ENCODE measurements at places on chromosomes 6 and 20.

DNA sequence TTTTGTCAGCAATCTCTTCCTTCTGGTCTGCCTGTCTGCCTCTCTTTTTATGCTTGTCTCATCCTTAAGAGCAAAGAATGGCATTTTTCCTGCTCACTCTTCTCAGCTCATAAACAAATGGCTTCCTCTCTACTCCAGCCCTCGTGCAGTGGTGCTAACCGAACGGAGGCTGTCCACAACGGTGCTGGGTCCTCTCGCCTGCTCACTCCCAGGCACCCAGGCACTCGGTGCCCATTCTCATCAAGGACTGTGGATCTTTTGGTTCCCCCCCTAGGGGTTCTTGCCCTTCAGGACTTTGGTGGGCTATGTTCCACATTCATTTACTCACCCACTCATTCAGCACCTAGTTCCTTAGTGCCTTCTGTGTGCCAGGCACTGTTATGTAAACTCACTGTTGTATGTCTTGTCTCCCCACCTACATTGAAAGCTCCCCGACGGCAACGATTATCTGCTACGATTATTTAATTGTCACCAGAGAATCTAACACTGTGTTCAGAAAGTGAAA is 113.9 kb downstream of the FYN start:
- DNase-seq = peak; percentile 46

DNA sequence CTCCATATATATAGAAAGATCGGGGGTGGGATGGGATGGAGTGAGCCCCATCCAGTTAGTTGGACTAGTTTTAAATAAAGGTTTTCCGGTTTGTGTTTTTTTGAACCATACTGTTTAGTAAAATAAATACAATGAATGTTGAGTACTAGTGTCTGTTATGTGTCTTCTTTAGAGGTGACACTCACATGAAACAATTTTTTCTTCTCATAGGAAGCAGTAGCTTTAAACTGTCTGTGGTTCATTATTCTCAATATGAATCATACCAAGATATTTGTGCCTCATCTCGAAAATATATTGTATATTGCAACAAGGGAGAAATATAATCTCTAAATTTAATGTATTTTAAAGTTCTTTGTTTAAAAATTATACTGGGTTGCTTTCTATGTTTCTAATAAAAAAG is 33.4 kb downstream of the HSF2 start:
- no peak for DNase-seq

DNA sequence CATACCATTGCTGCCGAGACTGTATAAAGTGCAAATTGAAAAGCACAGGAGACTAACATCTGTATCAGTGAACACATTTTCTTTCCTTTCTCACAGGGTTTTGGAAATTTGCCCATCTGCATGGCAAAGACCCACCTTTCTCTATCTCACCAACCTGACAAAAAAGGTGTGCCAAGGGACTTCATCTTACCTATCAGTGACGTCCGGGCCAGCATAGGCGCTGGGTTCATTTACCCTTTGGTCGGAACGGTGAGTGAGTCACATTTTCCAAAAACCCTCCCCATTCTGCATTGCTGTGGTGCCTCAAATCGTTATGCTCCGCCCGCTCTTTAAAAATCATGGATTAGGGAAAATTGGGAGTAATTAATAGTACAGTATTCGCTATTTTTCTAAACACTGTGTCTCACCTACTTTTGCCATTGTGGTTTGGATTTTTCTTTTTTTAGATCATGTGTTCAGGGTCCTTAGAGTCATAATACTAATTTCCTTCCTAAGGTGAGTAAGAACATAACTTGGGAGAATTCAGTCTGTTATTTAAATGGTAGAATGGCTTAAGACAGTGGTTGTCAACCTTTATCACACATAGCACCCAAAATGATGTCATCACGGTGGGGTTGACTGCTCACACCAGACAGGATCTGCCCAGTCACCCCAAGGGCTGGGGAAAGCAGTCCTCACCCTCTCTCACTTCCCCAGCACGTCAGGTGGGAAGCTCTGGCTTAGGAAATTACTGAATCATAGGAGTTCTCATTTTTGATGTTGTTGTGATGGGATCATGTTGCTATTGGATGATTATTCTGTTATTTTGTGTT is 171.6 kb downstream of the MTHFD1L start:
- no peak for DNase-seq

DNA sequence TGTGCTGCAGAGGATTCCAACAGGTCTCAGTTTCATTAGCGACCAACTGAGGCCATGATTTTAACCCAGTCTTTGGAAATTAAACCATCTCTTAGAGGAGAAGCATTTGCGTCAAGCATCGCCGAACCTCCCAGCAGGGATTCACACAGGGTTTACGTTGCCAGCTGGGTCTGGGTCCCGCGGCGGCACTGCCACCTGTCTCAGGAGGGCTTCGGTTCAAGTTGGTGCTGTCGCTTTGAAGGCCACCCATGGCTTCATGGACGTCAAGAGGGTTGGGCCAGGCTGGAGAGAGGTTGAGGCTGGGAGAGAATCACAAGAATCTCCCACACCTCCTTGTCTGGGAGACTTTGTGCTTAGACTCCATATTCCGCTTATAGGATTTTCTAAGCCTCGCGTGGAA is 43.0 kb upstream of the FRMD1 start:
- DNase-seq = no peak

DNA sequence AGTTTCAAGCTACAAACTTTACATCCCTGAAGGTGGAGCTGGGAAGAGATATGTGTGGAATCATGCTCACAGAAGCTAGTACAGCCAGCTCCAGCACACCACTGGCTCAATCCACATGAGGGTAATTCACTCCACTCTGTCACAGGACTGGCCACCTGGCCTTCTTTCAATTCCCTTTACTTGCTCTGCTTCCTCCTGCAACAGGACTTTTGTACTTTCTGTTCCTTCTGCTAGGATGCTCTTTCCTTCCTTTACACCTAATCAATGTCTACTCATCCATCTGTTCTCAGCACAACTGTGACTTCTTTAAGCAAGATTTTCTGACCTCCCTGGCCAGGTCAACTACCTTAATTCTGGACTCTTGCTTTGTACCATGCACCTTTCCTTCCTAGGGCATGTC is 39.4 kb upstream of the MYB start:
- DNase-seq = no peak

DNA sequence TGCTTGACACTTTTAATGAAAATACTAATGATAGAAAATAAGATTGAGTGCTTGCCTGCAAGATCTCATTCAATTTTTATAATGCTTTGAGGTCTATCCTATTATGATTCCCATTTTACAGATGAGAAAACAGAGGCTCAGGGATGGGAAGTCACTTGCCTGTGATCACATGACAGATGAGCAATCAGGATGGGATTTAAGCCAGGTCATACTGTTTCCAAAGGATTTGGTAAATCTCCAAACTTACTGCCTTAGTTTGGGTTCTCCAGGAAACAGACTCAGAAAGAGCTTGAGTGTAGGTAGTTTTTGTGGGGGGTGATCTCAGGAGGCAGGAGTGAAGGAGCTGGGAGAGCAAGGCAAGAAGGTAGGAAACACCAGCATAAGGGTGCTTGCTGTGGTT is 456.3 kb downstream of the MAFB start:
- DNase-seq = no peak

DNA sequence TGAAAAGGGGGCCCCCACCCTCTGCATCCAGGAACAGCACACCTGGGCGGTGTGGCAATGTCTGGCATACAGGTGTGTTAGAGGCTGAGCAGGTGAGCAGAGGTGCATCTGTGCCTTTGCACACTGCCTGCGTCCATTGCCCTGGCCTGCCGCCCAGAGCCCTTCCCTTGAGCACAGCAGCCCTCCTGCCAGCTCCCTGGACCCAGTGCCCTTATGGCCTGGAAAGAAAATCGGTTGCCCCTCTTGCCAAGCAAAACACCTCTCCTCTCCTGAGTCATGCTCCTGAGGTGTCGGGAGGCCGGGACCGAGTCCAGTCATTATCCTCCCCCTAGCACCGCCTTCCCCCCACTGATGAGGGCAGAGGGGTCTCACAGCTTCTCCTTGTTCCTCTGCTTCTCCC is 259.9 kb downstream of the SMOC2 start:
- no peak for DNase-seq

DNA sequence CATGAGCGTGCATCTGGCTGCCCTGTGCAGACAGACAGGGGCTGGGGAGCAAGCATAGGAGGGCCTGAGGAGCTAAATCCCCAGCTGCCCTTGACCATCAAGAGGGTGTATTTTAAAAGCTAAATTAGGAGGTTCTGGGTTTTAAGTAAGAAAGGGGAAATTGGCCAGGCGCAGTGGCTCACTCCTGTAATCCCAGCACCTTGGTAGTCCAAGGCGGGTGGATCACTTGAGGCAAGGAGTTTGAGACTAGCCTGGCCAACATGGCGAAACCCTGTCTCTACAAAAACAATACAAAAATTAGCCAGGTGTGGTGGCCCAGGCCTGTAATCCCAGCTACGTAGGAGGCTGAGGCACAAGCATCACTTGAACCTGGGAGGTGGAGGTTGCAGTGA is 27.8 kb downstream of the SERPINB6 start:
- DNase-seq = no peak

DNA sequence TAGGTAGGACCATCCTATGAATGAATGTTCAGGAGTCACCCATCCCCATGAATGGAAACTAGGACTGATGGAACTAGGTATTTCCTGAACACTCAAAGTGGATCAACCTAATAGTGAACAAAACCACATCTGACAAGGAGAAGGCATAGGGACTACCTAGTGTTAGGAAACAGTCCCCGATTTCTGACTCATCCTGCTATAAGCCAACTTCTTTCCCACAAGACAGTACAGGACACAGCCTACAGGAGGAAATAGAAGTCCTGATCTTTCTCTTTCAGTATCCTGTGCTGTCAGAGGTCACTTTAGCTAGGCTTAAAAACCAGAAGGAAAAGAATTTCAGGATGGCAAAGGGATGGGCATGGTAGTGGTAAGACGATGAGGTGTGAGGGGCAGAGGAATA is 19.5 kb upstream of the GMDS start:
- DNase-seq = no peak

All from activated naive CD4-positive, alpha-beta T cell treated with anti-CD3 and anti-CD28 coated beads, Interleukin-2, amount 10 ng/mL, durations not matched to agents 7 days and 5 days (primary cell).